Activated CD4-positive, alpha-beta T cell treated with anti-CD3 and anti-CD28 coated beads for 36 hours (primary cell): ENCODE measurements at places on chromosomes 2 and 18.

DNA sequence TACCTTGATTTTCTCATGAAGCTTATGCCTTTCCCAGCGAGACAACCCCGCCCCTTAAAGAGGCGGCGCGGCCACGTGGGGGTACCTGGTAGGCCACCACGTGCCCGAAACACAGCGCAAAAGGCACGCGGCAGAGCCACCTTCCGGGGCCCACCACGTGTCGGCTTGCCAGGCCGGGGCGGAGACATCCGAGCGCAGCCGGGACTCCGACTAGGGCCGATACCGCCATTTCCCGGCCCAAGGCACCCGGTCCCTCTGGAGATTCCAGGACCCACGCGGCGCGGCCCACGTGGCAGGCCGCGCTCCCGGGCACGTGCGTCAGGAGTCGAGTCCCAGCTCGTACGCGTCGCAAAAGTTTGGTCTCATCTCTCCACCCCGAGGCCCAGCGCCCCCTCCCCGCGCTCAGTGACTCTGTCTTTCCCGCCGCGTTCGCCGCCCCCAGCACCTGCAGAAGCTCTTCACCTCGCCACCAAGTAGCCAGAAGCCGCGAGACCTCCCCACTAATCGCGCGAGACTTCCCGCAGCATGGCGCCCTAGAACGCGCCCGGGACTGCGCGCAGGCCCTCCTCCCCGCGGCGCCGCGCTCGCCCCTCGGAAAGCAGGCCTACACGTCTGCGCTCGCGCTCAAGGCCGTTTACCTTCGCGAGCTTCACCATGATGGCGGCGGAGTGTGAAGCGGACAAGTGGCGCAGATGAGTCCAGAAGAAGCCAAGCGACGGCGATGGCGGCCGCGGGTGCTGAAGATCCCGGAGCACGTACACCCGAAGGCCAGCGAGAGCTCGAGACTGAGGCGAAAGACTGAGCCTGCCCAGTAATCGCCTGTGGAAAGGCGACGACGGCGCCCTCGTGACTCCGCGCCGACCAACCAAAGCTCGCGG is at the start of gene NCL:
Gene NCL, minus strand, starts transcription at position 787 of the 878 bp plus-strand sequence. Its CDS starts 131 bp downstream, at position 656.
- DNase-seq = peak; percentile 92

DNA sequence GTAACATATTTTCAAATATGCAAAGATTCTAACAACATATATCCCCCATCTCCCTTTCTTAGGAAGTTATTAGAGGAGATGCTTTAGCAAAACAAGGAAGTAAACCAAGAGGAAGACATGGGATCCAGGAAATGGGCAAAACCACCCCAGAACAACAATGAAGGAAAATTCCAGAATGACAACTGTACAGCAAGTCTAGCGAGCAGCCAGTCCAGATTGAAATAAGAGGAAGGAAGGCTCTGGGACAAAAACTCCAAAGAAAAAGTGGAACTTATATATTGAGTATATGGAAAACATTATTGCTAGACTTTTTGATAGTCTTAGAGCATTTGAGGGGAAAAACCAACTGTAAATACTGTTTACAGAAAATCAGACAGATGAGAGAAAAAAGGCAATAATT is 2.9 kb upstream of the ARPC2 start:
- no peak for DNase-seq

- DNase-seq = no peak
Measured at GRCh38 chr18:2920027-2920426, 73.2 kb downstream of the EMILIN2 start.

- no peak for DNase-seq
Measured at GRCh38 chr2:215500466-215500865, 64.6 kb upstream of the FN1 start.

DNA sequence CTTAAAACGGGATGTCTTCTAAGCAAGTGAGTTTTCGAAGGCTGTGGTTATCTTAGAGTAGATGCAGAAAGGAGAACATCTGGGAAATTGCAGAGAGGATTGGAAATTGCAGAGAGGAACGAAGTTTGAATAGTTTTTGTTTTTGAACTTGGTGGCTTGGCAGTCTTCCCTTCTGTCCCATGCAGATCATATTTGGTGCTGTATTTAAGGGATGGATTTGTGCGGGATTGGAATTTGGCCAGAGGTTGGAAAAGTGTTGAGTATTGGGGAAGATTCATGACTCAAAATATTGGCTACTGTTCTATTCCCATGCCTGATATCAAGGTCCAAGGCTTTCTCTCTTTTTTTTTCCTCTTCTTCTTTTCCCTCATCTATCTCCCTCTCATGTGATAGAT is 18.2 kb downstream of the PTPRM start:
- no peak for DNase-seq

GRCh38 chr2:158357699-158358098 is 98.9 kb downstream of the CCDC148 start:
- no peak for DNase-seq

DNA sequence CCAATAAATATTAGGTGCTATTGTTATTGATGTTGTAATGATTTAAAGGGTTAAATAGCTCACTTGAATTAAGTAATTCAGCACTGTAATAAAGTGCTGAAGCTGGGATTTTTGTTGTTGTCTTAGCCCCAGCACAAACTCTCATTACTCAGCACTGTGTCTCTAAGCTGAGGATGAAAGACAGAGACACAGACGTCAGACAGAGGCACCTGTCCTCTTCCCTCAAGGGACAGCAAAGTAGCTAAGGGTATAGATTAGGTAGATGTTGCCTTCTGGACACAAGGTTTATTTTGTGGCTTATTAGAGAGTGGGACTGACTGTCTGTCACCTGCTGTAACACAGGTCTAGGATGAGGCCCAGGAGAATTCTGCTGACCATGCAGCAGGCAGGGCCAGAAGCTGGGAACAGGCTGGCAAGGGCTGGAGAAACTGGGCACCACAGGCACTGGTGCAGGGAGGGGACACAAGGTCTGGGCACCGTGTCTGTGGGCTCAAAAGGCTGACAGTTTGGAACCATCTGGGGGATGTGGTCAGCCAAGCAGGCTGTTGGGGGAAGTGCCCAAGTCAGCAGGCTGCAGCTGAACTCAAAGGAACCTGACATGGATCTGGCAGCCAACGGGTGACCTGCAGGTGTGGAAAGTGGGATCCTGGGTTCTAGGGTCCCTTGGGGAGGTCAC is 20.0 kb upstream of the PTPN4 start:
- no peak for DNase-seq

DNA sequence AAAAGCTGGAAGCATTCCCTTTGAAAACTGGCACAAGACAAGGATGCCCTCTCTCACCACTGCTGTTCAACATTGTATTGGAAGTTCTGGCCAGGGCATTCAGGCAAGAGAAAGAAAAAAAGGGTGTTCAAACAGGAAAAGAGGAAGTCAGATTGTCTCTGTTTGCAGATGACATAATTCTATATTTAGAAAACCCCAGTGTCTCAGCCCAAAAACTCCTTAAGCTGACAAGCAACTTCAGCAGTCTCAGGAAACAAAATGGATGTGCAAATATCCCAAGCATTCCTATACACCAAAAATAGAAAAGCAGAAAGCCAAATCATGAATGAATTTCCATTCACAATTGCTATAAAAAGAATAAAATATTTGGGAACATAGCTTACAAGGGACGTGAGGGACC is 11.1 kb downstream of the SLC8A1 start:
- no peak for DNase-seq

DNA sequence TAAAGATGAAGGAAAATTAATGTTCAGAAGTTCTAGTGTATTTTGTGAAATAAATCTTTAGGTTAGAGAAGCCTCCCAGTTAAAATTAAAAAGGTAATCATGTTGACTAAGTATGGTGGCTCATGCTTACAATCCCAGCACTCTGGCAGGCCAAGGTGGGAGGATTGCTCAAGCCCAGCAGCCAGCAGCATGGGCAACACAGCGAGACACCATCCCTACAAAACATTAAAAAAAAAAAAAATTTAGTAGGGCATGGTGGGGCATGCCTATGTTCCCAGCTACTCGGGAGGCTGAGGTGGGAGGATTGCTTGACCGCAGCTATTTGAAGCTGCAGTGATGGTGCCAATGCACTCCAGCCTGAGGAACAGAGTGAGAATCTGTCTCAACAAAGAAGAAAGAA is 17.9 kb downstream of the XPO1 start:
- DNase-seq = no peak
